ENCODE measurements at places on chromosomes 6 and 20.

GRCh38 chr6:167735951-167736288 is 90.8 kb upstream of the AFDN start:
- no peak for DNase-seq

DNA sequence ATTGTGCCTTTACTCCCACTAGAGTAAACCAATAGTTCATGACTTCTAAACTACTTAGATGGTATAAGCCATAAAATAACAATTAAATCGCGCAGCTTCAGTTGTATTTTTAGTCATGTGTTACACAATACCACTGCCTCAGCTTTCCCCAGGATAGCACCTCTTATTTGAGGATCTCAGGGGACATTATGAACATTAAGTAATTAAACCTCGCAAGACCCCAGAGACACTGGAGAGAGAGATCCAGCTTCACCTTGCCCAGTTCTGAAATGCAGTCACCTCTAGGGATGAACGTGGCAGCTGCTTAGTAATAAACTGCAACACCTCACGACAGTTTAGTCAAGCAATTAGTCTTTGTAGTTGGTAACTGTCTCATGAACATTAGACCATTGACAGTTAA is 87.1 kb downstream of the CFAP61 start:
- DNase-seq, result no peak

- DNase-seq, result no peak
These were observed 384.5 kb upstream of the HSF2 start for GRCh38 chr6:122014961-122015360.

DNA sequence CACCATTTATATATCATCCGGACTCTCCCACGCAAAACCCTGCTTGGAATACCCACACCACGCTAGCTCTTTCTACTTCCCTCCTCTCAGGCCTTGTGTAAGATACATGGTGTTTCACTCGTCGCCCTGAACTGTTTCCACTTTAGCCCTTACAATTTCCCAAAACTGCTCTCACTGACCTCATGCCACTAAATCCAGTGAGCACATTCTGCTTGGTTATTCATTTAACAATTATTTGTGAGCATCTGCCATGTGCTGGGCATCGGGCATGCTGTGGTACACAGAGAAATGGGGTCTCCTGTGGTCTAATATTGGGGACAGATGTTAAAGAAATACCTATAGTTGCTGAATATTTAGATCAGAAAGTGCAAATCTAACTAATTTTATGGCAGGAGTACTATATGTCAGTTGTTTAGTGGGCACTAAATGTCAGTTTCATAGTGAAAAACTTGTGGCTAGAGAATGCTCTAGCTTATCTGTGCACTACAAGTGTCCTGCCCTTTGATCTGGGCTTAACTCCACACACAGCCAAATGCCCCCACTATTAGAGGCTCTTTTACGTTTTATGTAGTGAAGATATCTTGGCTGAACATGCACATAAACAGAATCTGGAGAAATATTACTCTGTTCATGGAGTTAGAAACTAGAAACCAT is 41.0 kb downstream of the PLEKHG1 start:
- no peak for DNase-seq

GRCh38 chr6:31861919-31862343 is 690 bp downstream of the NEU1 start:
- no peak for DNase-seq

DNA sequence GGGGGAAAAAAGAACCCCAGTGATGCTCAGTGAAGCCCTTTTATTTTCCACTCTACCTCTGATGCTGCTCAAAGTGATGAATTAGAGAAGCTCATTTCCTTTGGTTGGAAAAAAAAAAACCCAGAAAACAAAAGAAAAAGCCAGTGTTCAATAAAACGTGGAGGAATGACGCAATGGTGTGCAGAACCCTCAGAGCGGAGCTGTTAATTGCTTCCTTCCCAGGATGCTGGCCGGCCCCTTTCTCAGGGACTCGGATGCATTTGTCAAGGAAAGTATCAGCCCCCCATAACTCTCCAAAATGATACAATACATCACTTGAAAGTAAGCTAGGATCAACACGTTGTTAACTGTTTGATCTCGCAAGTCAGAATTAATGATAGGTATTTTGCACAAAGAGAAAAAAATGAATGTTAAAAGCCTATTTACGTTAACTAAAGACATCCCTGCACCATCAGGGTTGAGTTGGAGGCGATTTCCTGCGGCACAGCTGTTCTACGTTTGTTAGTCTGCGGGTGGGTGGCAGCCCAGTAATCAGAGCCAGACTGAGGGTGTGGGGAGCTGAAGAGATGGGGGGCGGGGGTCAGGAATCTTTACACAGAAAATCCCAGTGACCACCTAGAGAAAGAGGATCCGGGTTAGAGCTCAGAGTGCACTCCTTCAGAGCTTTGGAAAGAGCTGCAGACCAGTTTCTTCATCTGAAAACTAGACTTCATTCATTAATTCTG is 132.4 kb downstream of the BMP7 start:
- no peak for DNase-seq

GRCh38 chr20:33097001-33097400 is 17.6 kb downstream of the BPIFB4 start:
- no peak for DNase-seq

DNA sequence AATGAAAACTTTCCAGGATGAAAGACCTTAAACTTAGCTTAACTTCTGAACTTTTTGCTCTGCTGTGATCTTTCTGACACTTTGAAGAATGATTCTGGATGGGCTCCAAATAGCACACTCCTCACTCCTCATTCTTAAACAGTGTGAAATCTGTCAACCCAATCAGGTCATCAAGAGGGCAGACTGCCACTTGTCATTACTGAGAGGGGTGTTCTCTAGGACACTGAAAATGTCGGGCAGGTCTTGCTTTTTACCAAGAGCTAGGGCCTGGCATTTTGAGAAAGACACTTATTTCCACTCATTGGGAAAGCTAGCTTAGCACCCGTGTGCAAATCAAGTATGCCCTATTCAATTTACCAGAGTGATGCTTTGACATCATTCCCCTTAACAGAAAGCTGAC is 122.2 kb downstream of the MTFR2 start:
- DNase-seq, result no peak

- no peak for DNase-seq
These were observed 592 bp upstream of the CDYL start for GRCh38 chr6:4775494-4776130.

DNA sequence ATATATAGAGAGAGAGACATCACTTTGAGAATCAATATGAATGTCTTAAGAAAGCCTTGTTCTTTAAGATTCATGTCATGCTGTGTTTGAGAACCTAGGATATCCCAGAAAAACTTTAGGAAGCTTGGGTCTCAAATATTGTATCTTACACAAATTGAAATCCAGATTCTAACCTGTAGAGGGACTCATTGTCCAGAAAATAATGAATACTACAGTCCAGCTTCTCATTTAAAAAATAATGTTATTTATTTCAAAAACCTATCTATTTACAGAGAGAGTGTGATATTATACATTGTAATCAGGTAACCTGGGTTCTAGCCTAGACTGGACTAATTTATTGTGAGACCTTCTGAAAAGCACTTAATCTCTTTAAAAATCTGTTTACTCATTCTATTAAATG is 4.2 kb downstream of the RFX6 start:
- DNase-seq, result no peak

- no peak for DNase-seq
These were observed 48.1 kb upstream of the CTAGE9 start for GRCh38 chr6:131758920-131759319.

Data from thoracic aorta (tissue), 2 donors.